Peyer's patch (tissue), 4 donors: ENCODE measurements at places on chromosomes 2 and 18. TPM values are rescaled to one million over a fixed set of nuclear protein-coding genes. Genes with fewer than 3 reads are reported as not detected.

Gene ANKRD30BL
- not detected for total RNA-seq

Gene IL36A
- total RNA-seq, result not detected

Gene DOCK10
- total RNA-seq, result 14.6 TPM

Gene PLA2R1
- 32.8 TPM for total RNA-seq

Gene DUSP19
- 0.28 TPM for total RNA-seq

Gene MYO7B
- 381 TPM for total RNA-seq

Gene ABI2
- 12.6 TPM for total RNA-seq

GRCh38 chr18:55119434-55119833 is 160.2 kb upstream of the CCDC68 start:
- DNase-seq, result no peak

DNA sequence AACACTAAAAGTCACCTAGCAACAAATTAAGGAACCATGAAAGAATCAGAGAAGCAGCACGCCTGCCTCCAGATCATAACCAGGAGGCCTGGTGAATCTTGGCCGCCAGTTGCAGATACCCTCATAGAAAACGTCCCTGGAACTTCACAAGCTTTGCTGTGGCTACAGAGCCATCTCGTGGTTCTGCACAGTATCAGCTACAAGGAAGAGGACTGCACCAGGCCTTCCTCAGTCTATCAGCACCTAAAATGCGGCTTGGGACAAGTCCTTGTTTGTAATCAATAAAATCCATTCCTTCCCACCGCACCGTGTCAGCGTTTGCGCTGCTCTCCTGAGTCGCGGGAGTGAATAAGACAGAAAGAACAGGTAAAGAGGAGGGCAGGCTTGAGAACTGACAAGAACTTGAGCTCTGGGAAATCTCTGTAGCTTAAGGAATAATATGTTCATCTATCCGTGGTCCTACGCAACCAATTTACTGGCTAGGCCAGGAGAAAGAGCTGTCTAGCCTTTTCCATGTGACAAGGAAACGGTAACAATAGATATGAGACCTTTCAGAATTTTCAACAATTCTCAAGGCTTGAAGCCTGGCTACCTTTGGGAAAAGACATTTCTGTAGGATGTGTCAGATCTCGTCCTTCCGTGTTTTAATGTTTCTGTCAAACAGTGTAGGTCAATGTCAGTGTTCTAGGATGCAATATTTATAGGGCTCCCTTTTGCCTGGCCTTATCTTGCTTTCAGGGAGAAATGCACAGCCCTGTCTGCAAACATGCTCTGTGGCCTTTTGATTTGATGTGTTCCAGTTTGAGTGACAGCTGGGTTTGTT is 128.5 kb upstream of the RAB12 start:
- no peak for DNase-seq

DNA sequence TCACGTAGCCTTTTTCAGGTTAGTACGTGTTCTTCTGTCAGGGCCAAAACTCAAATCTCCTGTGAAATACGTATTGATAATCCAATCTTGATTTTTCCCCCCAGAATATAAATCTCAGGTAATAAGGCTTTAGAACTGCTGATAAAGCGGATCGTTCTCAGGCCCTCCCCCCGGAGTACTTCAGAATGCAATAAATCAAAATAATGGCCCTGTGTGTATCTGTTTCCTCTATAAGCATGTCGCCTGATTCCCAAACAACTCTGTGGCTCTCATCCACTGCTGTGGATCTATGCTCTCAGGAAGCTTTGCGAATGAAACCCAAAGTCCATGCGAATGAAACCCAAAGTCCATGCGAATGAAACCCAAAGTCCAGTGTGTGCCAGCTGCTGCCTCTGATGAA is 49.4 kb downstream of the IMPA2 start:
- DNase-seq, result no peak

GRCh38 chr2:31012406-31012805 is 125.8 kb downstream of the GALNT14 start:
- no peak for DNase-seq

GRCh38 chr2:240501531-240501991 is 56.2 kb downstream of the ANKMY1 start:
- no peak for DNase-seq

GRCh38 chr2:48886919-48887318 is 131.4 kb upstream of the LHCGR start:
- no peak for DNase-seq

DNA sequence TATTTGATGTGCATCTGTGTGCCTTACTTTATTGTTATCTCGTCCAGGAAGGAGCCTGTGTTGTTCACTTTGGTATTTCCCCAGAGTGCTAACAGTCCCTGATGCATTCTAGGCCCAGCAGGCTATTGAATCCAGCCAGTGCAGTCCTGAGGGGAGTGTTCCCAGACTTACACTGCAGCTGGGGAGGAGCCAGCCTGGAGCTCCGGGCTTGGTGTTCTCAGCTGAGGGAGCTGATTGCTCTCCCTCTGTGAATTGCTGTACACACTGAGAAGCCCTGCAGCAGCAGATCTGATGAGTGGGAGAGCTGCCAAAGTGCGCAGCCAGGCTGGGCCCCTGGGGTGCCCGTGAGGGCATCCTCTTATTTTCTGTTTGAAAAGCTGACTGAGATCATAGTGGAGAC is 159.2 kb downstream of the GALNT3 start:
- DNase-seq, result peak; percentile 48

GRCh38 chr18:66734451-66734850 is 130.6 kb upstream of the CDH19 start:
- no peak for DNase-seq

GRCh38 chr2:29480426-29480825 is 365.2 kb downstream of the CLIP4 start:
- DNase-seq, result no peak

DNA sequence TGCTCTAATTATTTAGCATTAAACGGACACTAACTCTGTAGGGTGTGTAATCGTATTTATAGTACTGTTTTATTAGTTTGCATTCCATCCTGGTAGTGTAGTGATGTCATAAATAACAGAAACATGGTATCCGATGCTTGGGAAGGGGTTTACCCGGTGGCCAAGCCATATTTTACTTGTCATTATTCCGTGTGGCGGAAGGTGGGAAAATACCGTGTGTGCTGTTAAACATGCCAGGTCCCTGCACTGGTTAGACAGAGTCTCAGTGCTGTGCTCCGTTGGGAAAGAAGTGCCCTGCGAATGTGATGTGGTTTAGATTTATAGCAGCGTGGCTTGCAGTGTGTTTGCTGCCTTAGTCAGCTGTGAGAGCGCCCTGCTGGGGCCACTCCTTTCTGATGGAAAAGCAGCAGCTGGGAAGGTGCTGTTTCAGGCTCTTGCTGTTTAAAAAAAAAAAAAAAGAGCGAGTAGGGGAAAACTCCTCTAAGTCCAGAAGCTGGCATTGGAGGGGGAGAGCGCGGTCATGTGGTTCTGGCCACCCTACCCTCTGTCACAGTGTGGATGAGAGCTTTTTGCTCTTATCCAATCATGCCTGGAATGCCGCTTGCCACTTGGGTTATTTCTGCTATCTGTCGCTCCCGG is 211.0 kb downstream of the NEDD4L start:
- no peak for DNase-seq

DNA sequence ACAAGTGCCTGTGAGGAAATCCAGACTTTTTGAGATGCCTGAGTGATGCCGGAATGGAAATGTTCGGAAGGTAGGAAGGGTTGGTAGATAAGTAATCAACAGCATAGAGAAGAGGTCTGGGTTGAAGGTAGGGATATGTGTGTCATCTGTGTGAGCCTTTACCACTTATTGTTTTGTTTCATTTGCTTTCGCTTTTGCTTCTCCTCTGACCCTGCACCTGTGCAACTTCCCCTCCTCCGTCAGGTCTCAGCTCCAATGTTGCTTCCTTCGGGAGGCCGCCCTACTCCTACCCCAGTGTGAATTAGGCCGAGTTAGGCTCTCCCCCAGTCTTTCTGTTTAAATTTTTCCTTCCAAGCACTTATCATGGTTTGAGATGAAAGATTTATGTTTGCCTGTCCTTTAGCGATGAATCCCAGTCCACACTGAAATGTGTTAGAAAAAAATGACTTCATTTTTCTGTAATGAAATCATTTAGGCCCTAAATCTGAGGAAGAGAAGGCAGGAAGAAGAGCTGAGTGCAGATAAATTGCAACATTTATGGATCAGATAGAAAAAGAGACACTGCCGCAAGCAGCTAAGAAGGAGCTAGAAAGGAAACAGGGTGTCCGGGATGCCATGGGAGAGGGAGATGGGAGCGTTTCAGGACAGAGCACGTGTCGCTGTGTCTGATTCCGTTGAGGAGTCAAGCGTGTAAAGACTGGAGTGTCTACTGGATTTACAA is 139.6 kb upstream of the PELI1 start:
- DNase-seq, result peak; percentile 56

DNA sequence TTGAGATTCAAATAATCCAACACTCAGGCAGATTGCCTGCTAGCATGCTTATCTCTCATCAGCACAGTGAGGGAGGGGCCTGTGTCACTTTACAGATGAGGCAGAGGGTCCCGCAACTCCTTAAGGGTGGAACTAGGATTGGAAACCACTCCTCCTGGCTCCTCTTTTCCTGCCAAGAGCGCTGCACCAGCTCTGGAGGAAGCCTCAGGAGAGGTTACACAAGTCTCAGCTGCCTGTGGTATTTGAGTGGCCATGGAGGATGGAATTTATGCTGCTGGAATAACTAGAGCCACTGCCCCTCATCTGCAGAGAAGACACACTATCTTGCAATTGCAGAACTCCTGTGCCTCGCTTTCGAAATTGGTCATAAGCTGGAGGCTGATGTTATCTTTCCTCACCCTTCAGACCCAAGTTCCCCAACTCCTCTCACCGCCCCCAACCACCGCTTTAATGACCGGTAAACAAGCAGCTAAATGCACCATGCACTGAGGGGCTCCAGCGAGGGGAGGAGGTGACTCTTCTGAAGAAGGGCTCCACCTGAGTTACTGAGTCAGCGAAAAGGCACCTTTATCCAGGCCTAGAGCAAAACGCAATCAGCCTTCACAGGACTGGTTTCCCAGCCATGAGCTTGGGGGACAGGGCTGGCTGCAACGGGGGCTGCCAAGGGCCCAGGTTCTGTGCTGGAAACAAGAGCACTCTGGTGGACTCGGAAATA is 245.8 kb downstream of the SOX11 start:
- no peak for DNase-seq

- DNase-seq, result peak; percentile 87
Measured at GRCh38 chr2:86441882-86442641, 891 bp downstream of the KDM3A start.

DNA sequence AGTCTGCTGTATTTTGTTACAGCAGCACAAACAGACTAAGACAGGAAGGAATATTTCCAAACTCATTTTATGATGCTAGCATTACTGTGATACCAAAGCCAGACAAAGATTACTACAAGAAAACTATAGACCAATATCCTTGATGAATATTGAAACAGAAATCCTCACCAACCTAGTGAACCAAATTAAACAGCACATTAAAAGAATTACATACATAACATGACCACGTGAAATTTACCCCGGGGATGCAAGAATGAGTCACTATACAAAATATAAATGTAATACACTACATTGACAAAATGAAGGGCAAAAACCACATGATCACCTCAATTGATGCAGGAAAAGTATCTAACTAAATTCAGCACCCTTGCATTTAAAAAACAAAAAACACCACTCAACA is 112.6 kb downstream of the CHN1 start:
- DNase-seq, result no peak
